ENCODE measurements at places on chromosomes 3 and 15.

DNA sequence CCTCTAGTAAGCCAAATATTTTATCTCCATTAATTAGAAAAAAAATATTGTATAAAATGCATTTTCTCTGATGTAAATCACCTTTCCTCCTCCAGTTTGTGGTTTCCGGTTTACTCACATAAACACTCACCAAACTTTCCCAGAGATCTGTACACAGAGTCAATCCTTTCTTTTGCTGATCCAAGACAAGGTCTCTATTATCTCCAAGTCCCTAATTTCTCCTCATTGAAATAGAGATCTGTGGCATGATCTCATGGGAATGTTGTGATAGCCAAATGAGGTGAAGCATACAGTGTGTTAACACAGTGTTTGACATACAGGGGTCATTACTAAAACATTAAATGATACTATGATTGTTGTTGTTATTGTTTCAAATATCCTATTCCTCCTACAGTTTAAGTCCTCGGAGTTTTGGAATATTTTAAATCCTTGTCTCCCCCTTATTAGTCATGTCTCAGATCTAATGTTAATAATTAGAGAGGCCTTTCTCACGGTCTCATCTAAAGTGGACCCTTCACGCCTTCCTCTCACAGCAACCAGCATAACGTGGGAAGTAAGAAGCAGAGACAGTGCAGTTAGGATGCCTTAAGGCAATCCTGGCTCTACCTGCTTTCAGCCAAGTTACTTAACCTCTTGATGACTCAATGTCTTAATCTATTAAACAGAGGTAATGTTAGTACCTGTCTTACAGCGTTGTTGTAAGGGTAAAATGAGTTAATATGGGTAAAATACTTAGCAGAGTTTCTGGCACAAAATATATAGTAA, 333.3 kb downstream of the GRM7 start:
- no peak for DNase-seq

GRCh38 chr15:59366333-59367021, 6.2 kb downstream of the MYO1E start:
- DNase-seq, result no peak

- no peak for DNase-seq
These were observed 164.2 kb downstream of the FOXP1 start for GRCh38 chr3:71419369-71419768.

DNA sequence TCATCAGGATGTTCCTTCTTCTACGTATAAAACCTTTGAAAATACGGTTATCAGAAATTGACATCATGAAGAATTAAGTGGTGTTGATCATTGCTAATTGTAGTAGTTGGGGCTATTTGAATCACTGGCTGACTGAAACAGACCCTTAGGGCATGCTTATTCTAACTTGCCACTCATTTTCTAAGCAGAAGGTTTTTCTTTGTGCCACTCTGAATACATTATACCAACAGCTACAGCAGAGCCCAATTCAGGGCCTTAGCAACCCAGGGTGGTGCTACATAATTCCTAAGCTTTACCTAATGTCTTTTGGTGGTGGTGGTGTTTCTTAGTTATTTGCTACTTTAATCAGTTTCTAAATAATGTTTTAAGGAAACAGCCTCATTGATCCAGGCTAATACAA, 524.2 kb downstream of the NLGN1 start:
- no peak for DNase-seq

DNA sequence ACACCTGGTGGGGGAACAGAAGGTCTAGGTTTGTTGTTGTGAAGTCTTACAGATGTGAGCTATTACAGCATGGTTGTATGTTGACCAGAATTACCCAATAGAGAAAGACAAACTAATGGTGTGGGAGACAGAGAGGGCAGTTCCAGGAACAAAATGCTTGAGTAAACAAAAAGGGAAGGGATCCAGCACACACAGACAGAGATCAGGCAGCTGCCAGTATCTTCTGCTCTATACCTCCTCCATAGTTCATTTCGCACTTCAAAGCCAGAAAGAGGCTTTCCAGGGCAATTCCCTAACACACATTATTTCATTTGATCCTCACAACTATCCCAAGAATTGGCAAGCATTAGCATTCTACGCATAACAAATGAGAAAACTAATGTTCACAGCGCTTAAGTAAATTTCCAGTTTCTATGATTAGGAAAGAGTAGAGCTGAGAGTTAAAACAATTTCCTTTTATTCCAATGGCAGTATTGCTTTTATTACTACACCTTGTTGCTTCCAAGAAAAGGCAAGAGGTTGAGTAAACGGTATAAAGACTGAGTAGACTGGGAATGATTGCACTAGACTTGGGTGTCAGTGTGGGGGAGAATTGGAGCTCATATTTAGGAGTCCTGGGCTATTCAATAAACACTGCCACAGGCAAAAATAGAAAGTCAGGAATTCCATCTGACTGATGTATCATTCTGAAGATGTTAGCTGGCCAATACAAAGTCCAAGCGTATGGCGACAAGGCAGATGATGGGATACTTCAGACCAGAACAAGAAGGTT, 39.7 kb upstream of the ZNF280D start:
- no peak for DNase-seq

GRCh38 chr3:192802957-192803899, 75.9 kb upstream of the FGF12 start:
- DNase-seq, result no peak

DNA sequence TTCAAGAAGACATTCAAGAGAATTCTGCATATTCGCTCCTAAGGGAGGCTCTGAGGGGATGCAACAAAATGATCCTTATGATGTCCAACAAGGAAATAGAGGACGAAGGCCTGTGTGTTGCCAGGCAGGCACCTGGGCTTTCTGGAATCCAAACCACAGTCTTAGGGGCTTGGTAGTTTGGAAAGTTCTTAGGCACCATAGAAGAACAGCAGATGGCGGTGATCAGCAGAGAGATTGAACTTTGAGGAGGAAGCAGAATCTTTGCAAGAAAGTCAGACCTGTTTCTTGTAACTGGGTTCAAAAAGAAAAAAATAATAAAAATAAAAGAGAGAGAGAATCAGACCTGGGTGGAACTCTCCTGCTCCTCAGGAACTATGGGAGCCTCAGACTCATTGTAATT, 11.7 kb upstream of the ATG7 start:
- DNase-seq, result no peak

- no peak for DNase-seq
These were observed 43.5 kb downstream of the GOLGA6L2 start for GRCh38 chr15:23403550-23403949.

DNA sequence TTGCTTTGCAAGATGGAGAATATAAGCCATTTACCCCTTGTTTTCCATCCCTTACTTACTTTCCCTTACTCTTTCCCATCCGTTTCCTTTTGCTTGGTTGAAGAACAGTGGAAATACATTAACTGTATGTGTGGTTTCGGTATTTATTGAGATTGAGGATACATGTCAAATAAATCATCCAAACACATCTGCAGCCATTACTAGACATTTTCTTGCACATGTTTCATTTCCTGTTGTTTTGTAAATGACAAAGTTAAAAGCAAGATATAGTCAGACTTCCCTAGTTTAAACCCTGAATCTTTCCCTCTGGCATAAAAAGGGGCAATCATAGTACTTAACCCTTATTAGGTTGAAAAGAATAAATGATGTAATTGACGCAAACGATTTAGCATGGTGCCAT, 82.1 kb upstream of the BCHE start:
- no peak for DNase-seq

- DNase-seq, result no peak
These were observed 12.6 kb downstream of the PDHB start for GRCh38 chr3:58421004-58421403.

DNA sequence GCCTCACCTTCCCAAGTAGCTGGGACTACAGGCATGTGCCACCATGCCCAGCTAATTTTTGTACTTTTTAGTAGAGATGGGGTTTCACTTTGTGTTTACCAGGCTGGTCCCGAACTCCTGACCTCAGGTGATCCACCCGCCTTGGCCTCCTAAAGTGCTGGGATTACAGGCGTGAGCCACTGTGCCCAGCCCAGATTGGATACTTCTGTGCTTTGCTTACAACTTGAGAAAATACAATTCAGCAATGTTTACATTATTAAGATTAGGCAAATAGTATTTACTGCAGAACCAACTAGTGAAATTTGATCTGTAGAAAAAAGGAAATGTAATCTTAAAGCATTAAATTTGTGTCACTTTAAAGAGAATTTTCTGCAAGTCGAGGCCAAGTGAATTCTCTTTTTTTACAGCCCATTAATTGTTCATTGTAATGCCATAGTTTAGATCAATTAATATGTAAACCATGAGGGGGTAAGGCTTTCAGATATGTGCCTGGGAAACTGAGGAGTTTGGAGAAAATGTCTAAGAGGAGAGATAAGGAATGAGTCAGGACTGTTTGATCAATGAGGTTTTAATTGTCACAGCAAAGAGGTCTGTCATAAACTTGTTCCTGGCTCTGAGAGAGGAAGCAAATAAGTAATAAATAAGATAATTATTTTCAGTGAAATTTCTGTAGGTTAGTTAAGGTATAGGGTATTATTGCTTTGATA, 15.3 kb downstream of the PYDC2 start:
- no peak for DNase-seq

GRCh38 chr3:60754617-60755016, 496.6 kb downstream of the FHIT start:
- DNase-seq, result no peak
